ENCODE measurements at places on chromosomes 13 and 19.
A peak's percentile ranks its signal among the peaks of the same experiment; 100 is the strongest.

- peaks cover 9% of the 10 kb centered on the region for H3K4me1 ChIP-seq
- no peak overlapping the region for H3K27ac ChIP-seq
- no peak overlapping the region for H3K4me3 ChIP-seq
- H3K36me3 ChIP-seq = no peaks in the 10 kb centered on the region
- no peaks in the 10 kb centered on the region for H3K27me3 ChIP-seq
- DNase-seq = peak; percentile 59
These were observed 101.3 kb downstream of the ARHGEF7 start for GRCh38 chr13:111216166-111216960.

DNA sequence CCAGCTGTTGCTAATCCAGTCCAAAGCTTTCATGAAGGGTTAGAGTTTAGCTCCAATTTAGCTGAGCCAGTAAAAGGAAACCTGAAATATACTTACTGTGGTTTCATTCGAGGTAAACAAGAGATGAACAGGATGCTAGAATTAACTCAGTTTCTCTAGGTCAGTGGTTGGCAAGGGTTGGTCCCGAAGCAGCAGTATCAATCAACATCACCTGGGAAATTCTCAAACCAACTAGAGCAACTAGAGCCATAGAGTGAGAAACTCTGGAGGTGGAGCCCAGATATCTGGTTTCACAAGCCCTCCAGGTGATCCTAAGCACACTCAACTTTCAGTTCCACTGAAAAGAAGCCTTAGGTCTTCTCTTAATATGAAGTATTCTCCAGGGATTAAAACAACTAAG lies 376.7 kb downstream of the OXGR1 start:
- no peak overlapping the region for H3K27ac ChIP-seq
- DNase-seq = no peak
- no peak overlapping the region for H3K4me3 ChIP-seq
- no peaks in the 10 kb centered on the region for H3K4me1 ChIP-seq

DNA sequence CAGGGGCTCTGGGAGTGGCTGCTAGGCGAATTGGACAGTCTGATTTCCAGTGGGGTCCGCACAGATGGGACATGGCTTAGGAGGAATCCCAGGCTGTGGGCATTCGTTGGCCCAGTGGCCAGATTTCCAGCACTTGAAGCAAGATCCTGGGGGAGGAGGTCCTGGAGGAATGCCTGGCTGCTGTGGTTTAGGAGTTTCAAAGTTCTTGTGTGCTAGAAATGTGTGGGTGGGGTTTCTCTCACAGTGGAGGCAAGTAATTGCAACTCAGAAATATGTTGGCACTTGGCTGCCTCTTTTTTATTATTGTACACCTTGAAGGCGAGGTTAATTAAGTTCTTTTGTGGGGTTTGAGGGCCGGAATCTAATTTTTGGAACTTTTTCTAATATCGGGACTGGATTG lies 17.1 kb downstream of the IGFL3 start:
- H3K4me1 ChIP-seq = no peaks in the 10 kb centered on the region
- DNase-seq = no peak
- H3K27ac ChIP-seq = no peak overlapping the region
- no peaks in the 10 kb centered on the region for H3K27me3 ChIP-seq
- no peak overlapping the region for H3K4me3 ChIP-seq
- no peaks in the 10 kb centered on the region for H3K36me3 ChIP-seq

DNA sequence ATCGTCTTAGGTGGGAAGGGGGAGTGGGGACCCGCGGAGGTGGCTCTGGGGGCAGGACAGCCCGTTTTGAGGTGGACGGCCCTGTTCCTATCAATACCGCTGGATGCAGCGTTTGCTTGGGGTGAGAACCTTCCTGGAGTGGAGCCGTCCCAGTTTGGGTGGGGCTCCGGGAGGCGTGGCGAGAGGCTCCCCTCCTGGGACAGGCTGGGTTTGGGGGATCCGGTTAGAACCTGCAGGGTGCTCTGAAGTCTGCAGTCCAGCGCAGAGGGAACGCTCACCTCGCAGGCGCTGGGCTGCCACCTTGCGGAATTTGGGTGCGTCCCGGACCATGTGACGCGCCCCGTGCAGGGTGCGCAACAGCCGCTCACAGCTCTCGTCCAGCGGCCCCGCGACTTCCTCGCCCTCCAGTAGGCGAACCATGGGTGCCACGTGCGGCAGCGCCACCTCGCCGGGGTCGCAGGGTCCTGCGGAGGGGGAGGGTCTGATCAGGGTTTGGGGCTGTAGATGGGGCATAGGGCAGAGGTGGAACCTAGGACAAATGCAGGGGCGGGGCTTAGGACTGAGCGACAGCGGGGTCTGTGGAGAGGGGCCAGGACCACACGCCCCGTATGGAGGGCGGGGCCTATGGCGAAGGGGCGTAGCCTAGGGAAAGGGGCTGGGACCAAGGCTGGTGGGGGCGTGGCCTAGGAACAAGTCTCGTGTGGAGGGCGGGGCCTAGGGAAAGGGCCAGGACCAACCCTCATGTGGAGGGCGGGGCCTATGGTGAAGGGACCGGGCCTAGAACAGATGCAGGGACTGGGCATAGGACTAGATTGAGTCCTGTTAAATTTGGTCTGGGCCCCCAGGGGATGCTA lies 13.8 kb downstream of the SH2D3A start:
- H3K4me3 ChIP-seq = peak overlapping the region; percentile 13
- H3K27ac ChIP-seq = peak overlapping the region; percentile 13
- peaks cover 2% of the 10 kb centered on the region for H3K4me1 ChIP-seq
- H3K36me3 ChIP-seq = no peaks in the 10 kb centered on the region

DNA sequence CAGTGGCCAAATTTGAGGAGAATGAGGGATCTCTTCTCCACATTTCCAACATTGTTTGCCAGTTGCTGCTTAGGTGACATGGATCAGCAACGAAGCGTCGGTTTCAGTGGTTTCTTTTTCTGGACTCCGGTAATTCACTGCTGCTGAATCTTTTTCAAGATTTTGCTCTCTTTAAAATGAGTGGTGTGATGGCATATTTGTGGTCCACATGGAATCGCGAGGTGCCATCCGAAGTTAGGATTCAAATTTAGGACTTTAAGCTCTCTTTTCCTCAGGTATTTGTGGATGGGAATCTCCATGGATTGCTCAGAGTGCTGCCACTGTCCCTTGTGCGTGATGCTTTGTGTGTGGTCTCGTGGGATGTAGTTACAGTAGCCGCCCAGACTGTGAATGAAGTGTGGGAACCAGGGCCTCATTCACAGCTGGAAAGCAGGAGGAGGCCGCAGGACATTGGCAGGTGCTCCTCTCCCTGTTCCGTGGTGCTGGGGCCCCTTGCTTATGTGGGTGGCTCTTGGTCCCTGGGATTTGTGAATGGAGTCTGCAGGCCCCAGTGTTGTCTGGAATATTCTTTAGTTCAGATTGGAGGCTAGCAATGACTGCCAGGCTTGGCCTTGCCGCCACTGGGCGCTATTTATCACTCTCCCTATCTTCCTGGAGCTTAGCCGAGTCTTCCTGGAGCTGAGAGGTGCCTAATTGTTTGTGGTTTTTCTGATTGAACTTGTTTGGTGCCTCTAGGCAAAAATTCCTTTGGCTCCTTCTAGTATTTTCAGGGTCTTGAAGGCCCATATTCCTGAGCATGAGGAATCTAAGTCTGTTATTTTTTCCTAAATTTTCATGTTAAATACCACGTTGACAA lies 1.5 kb downstream of the ILF3 start:
- peaks cover 9% of the 10 kb centered on the region for H3K4me1 ChIP-seq
- no peak for DNase-seq
- H3K4me3 ChIP-seq = peak overlapping the region; percentile 87

GRCh38 chr13:24264976-24265375 lies 44.4 kb upstream of the C1QTNF9 start:
- H3K27me3 ChIP-seq = no peaks in the 10 kb centered on the region
- peaks cover 8% of the 10 kb centered on the region for H3K4me1 ChIP-seq
- no peaks in the 10 kb centered on the region for H3K36me3 ChIP-seq
- DNase-seq = no peak
- H3K4me3 ChIP-seq = no peak overlapping the region
- peak overlapping the region; percentile 37 for H3K27ac ChIP-seq

DNA sequence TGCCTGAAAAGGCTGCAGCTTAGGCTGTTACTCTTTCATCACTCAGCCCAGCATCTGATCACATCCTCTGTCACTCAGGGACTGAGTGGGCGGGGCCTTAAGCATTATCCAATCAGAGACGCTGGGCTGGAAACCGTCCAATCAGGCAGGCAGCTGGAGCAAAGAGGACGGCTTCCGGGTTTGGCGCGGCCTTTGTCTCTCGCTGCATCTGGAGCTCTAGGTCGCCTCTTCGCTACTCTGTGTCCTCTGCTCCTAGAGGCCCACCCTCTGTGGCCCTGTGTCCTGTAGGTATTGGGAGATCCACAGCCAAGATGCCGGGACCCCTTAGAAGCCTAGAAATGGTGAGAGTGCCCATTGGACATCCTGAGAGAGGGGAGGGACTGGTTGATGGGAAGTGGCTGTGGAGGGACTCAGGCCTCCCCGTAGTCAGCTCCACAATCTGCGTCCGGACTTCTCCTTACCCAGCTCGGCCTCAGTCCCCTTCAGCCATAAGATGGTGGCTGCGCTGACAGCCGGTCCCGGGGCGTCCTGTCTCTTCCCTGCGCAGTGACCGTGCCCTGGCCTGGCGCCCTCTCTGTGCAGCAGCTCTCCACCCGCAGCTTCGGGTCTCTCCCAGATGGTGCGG lies at the start of gene ZNF486:
Gene ZNF486 (plus strand): TSS at position 195 of the 625 bp plus-strand sequence. CDS start 117 bp downstream, at position 312.
- H3K4me1 ChIP-seq = peaks cover 4% of the 10 kb centered on the region
- H3K36me3 ChIP-seq = no peaks in the 10 kb centered on the region
- peak; percentile 97 for DNase-seq
- peak within 1 kb of the TSS; percentile 54 for H3K4me3 ChIP-seq

GRCh38 chr19:42469311-42470235 lies 26.8 kb upstream of the CXCL17 start:
- no peaks in the 10 kb centered on the region for H3K4me1 ChIP-seq
- no peaks in the 10 kb centered on the region for H3K36me3 ChIP-seq
- DNase-seq = no peak
- no peaks in the 10 kb centered on the region for H3K27me3 ChIP-seq
- H3K4me3 ChIP-seq = no peak overlapping the region

- H3K27ac ChIP-seq = no peak overlapping the region
- no peak for DNase-seq
- H3K4me3 ChIP-seq = peak overlapping the region; percentile 44
- no peaks in the 10 kb centered on the region for H3K27me3 ChIP-seq
These were observed 2.7 kb downstream of the LPAR6 start for GRCh38 chr13:48410199-48410598.

DNA sequence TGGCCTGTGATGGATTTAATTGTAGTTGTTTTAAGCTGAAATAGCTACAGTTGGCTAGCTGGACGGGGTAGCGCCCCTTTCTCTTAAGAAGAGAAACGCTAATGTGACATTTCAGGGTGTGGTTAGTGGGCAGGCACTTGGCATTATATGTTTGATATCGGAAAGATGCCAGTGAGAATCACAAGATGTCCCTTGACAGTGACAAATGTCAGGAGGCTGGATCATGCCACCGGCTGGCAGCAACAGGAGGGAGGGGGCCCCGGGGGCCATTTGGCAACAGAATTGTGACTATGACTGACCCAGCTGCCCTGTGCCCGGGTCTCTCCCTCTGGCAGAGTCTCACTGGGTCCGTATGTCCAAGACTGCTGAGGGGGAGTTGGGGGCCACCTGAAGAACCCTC lies 4.7 kb downstream of the DCAF15 start:
- no peak overlapping the region for H3K4me3 ChIP-seq
- no peaks in the 10 kb centered on the region for H3K27me3 ChIP-seq
- H3K36me3 ChIP-seq = no peaks in the 10 kb centered on the region
- peaks cover 4% of the 10 kb centered on the region for H3K4me1 ChIP-seq
- no peak overlapping the region for H3K27ac ChIP-seq

DNA sequence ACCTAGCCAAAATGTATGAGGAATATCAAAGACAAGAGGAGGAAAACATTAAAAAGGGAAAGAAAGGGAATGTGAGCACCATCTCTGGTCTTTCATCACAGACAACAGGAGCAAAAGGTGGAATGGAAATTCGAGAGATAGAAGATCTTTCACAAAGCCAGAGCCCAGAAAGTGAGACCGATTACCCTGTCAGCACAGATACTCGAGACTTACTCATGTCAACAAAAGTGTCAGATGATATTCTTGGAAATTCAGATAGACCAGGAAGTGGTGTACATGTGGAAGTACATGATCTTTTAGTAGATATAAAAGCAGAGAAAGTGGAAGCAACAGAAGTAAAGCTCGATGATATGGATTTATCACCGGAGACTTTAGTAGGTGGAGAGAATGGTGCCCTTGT lies 217.0 kb downstream of the NBEA start:
- H3K4me3 ChIP-seq = no peak overlapping the region
- no peak for DNase-seq
- no peaks in the 10 kb centered on the region for H3K4me1 ChIP-seq
- no peaks in the 10 kb centered on the region for H3K36me3 ChIP-seq

DNA sequence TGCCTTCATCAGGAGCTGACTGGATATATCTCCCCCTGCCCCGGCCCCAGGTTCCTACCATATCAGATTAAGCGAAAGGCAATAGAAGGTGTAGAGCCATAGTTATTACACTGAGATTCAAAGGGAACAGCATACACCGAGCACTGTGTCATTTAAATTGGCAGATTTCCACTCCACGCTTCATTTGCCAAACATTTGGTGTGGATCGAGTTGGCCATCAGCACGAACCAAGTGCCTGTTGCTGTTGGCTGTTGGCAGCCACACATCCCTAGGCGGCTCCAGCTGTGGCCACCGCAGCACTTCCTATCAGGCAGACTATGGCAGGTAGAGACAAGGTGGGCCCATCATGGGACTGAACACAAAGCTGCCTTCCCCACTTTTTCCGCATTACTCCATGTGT lies 115.8 kb downstream of the CCNA1 start:
- H3K27ac ChIP-seq = no peak overlapping the region
- H3K4me3 ChIP-seq = no peak overlapping the region
- no peaks in the 10 kb centered on the region for H3K36me3 ChIP-seq
- H3K4me1 ChIP-seq = no peaks in the 10 kb centered on the region
- H3K27me3 ChIP-seq = no peaks in the 10 kb centered on the region

- peaks cover 6% of the 10 kb centered on the region for H3K4me1 ChIP-seq
- DNase-seq = no peak
- no peaks in the 10 kb centered on the region for H3K36me3 ChIP-seq
- H3K27me3 ChIP-seq = no peaks in the 10 kb centered on the region
- no peak overlapping the region for H3K27ac ChIP-seq
- no peak overlapping the region for H3K4me3 ChIP-seq
These were observed 3.4 kb downstream of the ITGBL1 start for GRCh38 chr13:101455863-101456262.

DNA sequence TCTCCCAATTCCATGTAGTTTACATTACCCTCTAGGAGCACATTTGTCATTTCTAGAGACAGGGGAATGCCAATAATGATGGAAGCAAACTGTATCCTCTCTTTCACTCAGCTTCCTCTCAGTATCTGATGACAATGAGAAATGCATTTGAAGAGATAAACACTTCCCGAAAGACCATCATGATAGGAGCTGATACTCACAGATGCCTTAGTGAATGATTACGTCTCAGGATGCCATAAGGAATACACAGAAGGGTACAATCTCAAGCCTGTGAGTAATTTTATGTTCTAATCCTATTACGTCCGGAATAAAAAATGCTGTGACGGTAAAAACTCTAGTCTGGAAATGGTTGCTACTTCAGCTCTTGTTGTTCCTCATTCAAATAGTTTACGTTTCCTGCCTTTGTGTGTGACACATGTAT lies 663.8 kb upstream of the MIR17HG start:
- no peaks in the 10 kb centered on the region for H3K36me3 ChIP-seq
- H3K27me3 ChIP-seq = no peaks in the 10 kb centered on the region
- H3K4me1 ChIP-seq = no peaks in the 10 kb centered on the region
- no peak for DNase-seq

Data from ovary (tissue), 10 donors.